ENCODE measurements at places on chromosomes 1 and 21. TPM values are rescaled to one million over a fixed set of nuclear protein-coding genes. Genes with fewer than 3 reads are reported as not detected.

FAM110D gene
- total RNA-seq: 0.09 TPM

NBL1 gene
- 51.7 TPM for total RNA-seq

SPRR1A gene
- not detected for total RNA-seq

SELL gene
- total RNA-seq: 92.7 TPM

CFHR5 gene
- not detected for total RNA-seq

OR1C1 gene
- total RNA-seq: not detected

RC3H1 gene
- 43.3 TPM for total RNA-seq

FCRL5 gene
- not detected for total RNA-seq

GRCh38 chr1:12345350-12346217 is 115.8 kb downstream of the VPS13D start:
- peak; percentile 75 for DNase-seq

DNA sequence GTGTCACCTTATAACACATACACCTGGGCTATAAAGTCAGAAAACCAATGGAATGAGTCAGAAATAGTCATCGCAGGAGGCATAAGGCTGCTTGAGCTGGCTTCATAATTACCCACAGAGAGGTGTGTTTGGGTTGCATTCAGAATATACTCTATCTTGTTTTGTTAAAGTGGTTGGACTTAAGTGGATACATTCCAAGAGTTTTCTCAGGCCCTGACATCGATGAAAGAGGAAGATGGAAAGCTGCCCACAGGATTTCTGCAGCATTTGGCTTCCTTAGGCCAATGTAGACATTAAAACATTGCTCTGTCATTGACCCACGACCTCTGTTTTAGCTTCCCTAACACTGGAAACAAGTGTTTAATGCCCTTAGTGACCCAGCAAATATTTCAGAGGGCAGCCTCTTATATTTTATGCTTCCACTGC is 18.6 kb upstream of the BCL10 start:
- DNase-seq: no peak

DNA sequence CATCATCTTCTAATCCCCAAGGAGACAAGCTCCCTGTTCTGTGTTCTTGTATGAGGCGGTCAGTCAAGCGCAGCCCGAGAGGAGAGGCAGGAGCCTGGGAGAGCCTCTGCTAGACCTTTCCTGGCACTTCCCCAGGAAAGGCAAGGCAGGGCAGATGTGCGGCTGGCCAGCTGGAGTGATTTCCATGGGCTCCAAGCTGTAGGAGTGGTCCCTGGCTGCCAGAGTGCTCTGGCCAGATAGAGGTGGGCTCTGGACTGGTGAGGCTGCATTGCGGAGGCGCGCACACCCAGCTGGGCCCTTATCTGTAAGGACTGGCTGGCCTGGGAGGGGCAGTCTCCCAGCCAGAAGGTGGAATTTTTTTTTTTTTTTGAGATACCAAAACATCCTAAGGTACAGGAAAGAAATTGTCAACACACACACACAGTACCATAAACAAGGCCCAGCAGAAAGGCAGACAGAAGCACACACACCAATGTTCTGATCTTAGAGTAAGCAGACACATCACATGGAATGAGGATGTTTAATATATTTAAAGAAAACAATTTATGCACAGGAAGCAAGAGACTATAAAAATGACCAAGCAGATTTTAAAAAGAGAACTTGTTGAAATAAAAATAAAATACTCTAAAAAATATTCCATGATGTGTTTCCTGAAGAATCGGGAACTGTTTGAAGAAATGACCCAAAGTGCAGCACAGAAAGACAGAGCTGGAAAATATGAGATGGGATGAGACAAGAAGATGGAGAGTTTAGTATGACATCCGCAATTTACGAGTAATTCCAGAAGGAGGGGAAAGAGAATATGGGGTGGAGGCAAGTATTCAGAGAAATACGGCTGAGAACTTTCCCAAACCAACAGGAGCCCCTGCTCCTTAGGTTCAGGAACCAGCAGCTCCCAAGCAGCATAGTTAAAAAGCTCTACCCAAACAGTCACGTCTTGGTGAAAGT is 13.4 kb downstream of the IBA57 start:
- DNase-seq: no peak

- no peak for DNase-seq
Observed at GRCh38 chr1:12195416-12195815, 28.6 kb downstream of the TNFRSF1B start.

- peak; percentile 65 for DNase-seq
Observed at GRCh38 chr21:33024201-33025103, 1.3 kb upstream of the OLIG2 start.

- DNase-seq: no peak
Observed at GRCh38 chr1:150386592-150386991, 22.6 kb downstream of the RPRD2 start.

DNA sequence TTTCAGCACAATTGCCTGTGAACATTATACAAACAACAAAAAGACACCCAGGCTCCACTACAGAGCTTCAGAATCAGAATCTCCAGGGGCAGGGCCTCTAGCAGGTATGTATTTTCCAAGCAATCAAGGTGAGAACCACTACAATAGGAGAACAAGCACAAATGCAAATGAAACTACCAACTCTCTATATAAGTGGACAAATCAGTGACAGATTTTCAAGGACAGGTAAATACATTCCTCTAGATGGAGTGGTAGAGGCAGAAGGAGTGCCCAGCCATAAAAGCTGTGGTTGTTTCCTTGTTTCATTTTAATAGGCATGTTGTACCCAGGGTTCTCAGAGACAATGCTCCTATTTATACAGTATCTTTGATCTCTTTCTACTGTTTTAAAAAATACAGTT is 20.1 kb upstream of the CCDC17 start:
- no peak for DNase-seq

DNA sequence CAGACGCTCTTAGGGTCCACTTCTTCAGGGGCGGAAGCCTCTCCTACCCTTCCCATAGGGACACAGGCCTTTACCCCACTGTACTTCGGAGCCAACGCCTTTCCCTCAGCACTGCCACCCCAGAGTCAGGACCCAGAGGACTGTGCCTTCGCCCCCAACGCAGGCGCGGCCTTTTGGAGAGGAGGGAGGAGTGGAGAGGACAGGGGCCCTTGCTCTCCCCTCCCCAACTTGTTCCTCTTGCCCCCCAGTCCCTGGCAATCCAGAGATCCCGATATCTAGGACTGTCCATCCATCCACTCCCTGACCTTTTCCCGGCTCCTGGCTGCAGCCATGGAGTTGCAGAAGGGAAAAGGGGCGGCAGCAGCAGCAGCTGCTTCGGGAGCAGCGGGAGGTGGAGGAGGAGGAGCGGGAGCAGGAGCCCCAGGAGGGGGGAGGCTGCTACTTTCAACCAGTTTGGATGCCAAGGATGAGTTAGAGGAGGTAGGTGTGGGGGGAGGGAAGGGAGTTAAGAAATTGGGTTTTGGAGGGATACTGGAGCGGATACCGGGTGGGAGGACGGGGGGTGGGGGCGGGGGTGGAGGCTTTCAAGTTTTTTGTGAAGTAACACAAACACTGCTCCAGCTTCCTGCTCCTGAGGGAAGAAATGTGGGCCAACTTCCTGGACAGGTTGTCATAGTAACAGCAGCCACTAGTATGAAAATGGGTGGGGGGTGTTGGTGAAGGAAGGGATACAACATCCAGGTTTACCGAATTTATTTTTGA is 636 bp downstream of the INTS3 start:
- DNase-seq: peak; percentile 79

- DNase-seq: no peak
Observed at GRCh38 chr1:193431265-193431977, 245.0 kb upstream of the B3GALT2 start.

- DNase-seq: no peak
Observed at GRCh38 chr1:44655609-44656008, 18.7 kb downstream of the TMEM53 start.

DNA sequence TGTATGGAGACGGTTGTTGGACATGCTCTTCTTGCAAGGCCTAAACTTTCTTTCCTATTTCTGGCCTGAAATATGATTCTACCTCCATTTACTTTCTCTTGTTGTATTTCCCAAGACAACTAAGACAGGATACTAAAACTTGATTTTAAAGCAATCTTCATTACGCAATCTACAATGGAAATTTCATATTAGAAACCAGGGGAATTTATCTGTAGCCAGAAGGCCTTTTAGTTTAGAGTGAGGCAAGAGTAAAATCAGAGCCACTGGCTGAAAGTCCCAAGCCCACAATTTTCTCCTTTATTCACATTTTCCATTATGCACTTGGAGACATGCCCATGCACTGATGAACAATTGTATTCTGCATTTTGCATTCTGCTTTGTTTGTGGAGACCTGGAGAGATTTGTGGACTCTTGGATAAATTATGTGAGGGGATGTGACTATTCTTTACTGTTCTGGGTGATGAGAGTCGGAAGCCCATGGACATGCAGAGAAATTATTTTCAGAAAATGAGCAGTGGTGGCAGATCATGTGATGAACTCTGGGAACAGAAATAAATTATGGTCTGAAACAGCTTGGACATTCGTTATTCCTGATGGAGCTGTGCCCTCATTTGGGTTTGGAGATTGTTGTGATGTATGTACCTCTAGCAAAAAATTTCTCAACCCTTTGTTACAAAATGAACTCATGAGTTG is 336.8 kb downstream of the SEC16B start:
- no peak for DNase-seq

DNA sequence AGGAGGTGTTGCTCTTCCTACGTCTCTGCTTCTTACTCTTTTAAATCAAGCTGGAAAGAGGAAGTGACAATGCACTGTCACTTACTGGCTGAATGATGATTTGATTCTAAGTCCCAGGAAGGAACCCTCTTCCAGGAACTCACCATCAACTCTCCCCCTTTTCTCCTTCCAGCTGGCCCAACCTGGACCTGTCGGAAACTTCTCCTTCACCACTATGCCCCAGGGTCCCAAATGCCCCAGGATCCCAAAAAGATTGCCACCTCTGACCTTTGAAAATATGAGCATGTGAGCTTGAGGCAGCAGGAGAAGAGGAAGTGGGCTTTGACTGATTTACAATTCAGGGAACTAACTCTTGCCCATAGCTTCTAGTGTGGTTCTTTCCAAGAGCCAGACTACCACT is 5.3 kb upstream of the ADAMTS5 start:
- DNase-seq: no peak

- DNase-seq: peak; percentile 87
Observed at GRCh38 chr1:111441573-111442192, 7.4 kb downstream of the WDR77 start.

DNA sequence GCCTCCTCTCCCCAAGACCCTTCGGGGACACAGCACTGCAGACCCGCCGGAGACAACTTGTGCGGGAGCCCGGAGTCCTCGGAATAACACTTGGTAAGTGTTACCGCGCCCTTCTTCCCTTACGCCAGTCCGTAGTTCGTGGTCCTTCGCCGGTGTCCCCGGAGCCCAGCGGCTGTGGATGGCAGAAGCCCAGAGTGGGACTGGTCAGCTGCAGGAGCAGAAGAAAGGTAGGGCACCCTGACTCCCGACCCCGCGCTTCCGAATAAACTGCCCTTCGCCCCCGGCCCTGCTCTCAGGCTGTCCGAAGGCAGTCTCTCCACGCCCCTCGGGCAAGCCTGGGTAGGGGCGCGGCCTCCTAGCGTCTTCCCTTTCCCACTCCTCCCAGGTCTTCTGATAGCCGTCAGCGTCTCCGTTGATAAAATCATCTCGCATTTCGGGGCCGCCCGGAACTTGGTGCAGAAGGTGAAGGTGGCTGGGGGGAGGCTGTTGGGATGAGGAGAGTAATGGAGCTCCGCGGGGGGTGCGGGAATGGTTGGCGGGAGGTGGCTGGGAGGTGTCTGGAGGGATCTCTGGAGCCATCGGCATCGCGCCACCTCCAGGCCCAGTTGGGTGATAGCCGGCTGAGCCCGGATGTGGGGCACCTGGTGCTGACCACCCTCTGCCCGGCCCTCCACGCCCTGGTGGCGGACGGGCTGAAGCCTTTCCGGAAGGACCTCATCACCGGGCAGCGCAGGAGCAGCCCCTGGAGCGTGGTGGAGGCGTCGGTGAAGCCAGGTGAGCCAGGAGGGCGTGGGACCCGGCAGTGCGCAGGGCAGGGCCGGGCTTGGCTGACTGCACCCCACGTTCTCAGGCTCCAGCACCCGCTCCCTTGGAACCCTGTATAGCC is 4.3 kb downstream of the RUSC1 start:
- DNase-seq: no peak

All from activated CD4-positive, alpha-beta T cell treated with anti-CD3 and anti-CD28 coated beads, Interleukin-2, amount 10 ng/mL, durations not matched to agents 24 days and 14 days (primary cell).